ENCODE measurements at places on chromosomes 11 and 22.

GRCh38 chr11:118622376-118623268, 15.2 kb downstream of the PHLDB1 start:
- no peak for DNase-seq

GRCh38 chr11:32881286-32881685, 11.3 kb upstream of the QSER1 start:
- no peak for DNase-seq

- no peak for DNase-seq
Measured at GRCh38 chr22:50730941-50731661, 6.9 kb upstream of the ACR start.

DNA sequence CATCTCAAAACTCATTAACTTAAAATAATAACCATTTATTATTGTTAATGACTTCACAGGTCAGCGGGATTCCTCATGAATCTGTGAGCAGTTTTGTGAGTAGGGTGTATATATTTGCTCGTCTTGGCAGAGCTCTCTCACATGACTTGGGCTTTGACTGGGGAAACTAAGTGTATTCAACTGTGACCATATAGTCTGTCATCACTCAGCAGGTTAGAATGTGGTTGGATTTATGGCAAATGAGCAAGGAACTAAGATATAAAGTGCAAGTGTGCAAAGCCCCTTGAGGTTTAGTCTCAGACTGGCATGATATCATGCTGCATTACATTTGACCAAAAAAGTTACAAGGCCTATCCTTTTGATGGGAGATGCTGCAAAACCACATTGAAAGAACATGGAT, 254.8 kb downstream of the CNTN5 start:
- no peak for DNase-seq

- no peak for DNase-seq
Measured at GRCh38 chr11:72813740-72814285, 398 bp upstream of the ATG16L2 start.

DNA sequence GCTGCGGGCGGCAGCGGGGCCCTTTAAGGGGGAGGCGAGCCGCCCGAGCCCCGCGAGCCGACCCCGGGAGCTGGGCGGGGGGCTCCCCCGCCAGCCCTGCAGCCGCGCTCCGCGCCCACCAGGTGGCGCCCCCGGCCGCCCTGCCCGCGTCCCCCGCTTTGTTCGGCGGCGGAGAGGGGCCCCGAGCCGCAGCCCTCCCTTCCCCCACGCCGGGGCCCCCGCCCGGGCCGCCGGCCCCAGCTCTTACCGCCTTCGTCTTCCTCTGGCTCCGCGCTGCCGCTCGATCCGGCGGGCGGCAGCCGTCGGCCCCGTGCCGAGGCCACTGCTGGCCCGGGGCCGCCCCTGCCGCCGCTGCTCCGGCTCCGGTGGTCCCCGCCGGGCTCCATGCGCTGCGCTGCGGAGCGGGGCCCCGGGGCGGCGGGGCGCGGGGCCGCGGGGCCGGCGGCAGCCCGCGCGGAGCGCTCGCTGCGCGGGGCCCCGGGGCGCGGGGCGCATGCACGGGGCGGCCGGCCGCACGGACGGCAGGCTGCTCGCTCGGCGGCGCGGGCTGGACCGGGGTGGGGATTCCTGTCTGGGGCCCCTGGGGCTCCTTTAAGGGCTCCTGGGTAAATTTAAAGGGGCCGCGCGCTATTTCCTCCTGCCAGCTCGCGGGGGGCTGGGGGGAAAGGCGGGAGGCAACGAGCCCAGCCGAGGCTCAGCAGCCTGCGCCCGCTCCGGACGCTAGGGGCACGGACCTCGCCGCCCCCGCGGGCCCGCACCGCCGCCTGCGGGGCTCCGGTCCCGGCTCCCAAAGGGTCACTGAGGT, at the start of gene ZFTA:
TSS of gene ZFTA (minus strand) at position 539 of the 805 bp plus-strand sequence. CDS start at position 386, 153 bp downstream.
- peak; percentile 69 for DNase-seq

DNA sequence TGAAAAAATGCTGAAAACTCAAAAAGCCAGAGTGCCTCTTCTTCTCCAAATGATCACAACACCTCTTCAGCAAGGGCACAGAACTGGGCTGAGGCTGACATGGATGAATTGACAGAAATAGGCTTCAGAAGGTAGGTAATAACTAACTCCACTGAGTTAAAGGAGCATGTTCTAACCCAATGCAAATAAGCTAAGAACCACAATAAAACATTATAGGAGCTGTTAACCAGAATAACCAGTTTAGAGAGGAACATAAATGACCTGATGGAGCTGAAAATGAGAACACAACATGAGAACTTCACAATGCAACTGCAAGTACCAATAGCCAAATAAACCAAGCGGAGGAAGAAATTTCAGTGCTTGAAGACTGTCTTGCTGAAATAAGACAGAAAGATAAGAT, 9.2 kb downstream of the OR56B4 start:
- DNase-seq, result no peak
